Right hindlimb (tissue), 1 donor: ENCODE measurements at places on chromosomes 6 and 20.

DNA sequence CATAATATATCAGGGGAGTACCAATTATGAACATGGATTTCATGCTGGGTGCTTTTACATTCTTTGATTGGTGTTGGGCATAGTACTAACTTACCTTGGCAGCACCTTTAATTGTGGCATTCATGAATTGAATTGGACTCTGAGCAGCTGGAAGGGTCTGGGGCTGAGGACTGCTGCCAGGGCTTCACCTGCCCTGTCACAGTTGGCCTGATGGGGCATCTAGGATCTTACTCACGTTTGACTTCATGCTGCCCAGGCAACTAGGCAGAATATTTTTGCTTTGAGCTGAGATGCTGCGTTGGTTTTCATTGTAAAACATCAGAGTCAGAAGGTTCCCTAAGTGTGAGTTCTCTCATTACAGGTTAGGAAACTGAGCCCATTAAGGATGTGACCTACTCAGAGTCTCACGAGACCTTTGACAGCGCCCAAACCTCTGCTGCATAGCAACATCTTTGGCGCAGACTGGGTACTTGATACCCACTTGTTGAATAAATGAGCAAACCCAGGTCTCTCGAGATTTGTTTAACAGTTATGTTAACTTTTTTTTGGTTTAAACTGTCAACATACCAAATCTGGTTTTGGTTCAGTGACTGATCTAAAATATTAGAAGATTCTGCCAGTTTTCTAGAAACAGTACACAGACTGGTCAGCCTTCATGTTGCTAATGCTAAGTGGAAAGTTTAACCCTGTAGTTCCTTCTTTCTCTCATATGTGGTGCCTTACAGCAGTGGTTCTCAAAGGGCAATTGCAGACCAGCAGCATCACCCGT is 104.9 kb downstream of the TCP11 start:
- DNase-seq, result no peak

- DNase-seq, result peak; percentile 67
These were observed 107.1 kb upstream of the BACH2 start for GRCh38 chr6:90403489-90404381.

- no peak for DNase-seq
These were observed 105.9 kb downstream of the PRDM13 start for GRCh38 chr6:99712519-99712918.

- no peak for DNase-seq
These were observed 3.7 kb upstream of the PRND start for GRCh38 chr20:4717816-4718570.

- no peak for DNase-seq
These were observed 157.4 kb downstream of the JARID2 start for GRCh38 chr6:15403094-15403755.

GRCh38 chr6:15399641-15400470 is 154.0 kb downstream of the JARID2 start:
- DNase-seq, result peak; percentile 89

GRCh38 chr6:11276911-11277274 is 44.4 kb upstream of the NEDD9 start:
- DNase-seq, result no peak

DNA sequence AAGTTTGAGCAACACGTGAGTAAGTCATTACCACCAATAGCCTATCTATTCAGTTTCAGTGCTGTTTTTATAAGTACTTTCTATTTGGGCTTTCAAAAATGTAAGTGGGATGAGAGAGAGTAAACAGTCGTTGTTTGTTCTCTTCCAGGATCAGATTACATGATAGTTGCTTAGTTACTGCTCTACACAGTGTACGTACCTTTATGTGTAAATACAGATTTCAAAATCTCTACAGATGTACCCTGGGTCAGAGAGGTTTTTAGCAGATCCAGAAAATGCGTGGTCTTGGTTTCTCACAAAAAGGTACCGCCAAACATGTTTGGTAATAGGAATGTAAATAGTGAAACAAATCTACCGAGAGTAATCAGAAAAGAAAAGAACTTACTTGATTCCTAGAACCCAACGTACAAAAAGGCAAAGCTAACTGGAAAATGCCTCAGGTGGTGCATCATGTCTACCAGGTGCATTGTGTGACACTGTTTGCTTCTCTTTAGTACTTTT is 421.1 kb downstream of the BCKDHB start:
- no peak for DNase-seq
